ENCODE measurements at places on chromosomes 6 and 20. TPM values are rescaled to one million over a fixed set of nuclear protein-coding genes. Genes with fewer than 3 reads are reported as not detected.

TSHZ2 gene
- total RNA-seq: 50.0 TPM

GRCh38 chr20:1427457-1428054 lies 34.7 kb upstream of the FKBP1A start:
- no peak for DNase-seq

SMLR1 gene
- total RNA-seq: not detected

- no peak for DNase-seq
Measured at GRCh38 chr6:125170376-125170775, 16.8 kb downstream of the TPD52L1 start.

GRCh38 chr6:44189257-44189656 lies 27.5 kb upstream of the MYMX start:
- DNase-seq: no peak

DNA sequence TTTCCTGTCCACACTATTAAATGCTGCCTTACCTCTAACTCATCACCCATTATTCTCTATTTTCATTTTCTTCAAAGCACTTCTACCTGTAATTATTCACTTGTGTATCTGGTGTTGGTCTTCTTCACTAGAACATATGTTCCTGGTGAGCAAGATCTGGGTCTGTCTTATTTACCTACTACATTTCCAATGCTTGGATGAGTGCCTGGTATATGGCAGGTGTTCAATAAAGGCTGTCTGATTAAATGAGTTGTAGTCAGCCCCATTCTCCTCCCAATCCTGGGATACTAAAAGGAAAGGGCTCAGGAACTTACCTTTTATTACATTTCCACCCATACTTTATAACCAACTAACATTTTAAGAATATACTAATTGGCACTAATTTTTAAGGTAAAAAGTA lies 61.0 kb downstream of the CEP162 start:
- no peak for DNase-seq

BMP7 gene
- total RNA-seq: not detected

HLA-DOA gene
- 3.1 TPM for total RNA-seq

DNA sequence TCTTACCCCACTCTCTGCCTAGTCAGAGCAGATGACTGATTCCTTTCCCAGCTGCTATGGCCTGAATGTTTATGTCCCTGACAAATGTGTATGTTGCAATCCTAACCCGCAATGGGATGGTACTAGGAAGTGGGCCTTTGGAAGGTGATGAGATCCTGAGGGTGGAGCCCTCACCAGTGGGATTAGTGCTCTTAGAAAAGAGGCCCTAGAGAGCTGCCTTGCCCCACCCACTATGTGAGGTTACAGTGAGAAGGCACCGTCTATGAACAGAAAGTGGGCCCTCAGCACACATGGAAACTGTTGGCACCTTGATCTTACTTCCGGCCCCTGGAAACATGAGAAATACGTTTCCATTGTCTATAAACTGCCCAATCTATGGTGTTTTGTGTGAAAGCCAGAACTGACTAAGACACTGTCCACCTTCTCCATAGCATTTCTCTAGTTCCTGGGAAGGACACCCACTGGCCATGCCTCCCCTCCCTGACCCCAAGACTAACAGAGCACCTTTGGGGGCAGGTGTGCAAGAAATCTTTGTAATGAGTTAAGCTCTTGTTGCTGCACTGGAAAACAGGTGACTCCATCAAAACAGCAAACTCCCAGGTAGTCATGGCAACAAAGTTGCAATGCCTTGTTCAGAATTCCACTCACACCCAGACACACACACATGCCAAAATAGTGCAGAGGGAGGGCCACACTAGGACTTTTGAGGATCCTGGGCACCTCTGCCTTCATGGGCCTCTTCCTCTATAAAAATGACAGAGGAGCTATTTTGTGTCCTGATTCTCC lies 16.2 kb downstream of the GABRR2 start:
- no peak for DNase-seq
